Stimulated activated CD4-positive, alpha-beta T cell treated with anti-CD3 and anti-CD28 coated beads, TNF-alpha, amount 100 ng/mL, for 24 hours (primary cell): ENCODE measurements at places on chromosomes 2 and 18.

- no peak for DNase-seq
Observed at GRCh38 chr18:68666381-68666780, 48.5 kb downstream of the TMX3 start.

GRCh38 chr2:199982126-199982843 is 26.9 kb downstream of the MAIP1 start:
- DNase-seq, result no peak

- DNase-seq, result no peak
Observed at GRCh38 chr18:27856820-27857219, 320.1 kb downstream of the CDH2 start.

DNA sequence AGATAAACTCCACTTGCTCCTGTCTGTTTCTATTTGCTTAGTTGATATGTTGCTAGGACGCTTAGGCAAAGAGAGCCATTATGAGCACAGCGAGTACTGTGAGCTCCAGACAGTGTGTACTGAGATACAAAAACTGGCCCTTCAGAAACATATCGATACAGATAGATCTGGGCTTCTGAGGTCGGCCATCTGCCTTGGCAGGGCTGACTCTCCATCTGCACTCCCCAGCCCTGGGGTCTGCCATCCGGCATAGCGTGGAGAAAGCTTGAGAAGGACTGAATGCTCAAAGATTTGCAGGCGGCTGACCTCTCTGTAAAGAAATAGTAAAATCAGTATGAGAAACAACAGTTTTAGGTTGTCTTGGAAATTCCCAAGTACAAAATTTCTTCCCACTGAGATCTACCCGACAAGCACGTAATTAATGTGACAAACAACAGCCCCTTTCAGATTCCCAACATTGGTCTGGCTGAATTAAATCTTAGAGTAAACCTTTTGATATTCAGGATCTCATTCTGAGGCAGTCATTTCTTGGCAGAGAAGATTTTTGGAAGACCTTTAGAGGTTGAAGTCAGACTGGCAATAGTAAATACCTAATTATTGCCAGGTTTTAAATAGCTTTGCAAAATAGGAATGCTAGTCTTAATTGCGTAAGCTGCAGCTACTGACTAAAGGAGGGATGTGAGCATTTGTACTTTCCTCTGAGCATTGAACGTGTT is 127.4 kb downstream of the CHST9 start:
- DNase-seq, result no peak

- no peak for DNase-seq
Observed at GRCh38 chr2:10489842-10490555, 41.9 kb upstream of the ODC1 start.

DNA sequence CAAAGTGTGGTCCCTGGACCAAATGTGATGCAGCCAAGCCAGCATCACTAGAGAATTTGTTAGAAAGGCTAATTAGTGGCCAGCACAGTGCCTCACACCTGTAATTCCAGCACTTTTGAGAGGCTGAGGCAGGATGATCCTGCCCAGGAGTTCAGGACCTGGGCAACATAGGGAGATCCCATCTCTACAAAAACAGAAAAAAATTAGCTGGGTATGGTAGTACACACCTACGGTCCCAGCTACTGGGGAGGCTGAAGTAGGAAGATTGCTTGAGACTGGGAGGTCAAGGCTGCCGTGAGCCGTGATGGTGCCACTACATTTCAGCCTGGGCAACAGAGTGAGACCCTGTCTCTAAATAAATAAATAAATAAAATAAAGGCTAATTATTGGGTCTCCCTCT is 69.9 kb upstream of the FZD5 start:
- DNase-seq, result no peak

DNA sequence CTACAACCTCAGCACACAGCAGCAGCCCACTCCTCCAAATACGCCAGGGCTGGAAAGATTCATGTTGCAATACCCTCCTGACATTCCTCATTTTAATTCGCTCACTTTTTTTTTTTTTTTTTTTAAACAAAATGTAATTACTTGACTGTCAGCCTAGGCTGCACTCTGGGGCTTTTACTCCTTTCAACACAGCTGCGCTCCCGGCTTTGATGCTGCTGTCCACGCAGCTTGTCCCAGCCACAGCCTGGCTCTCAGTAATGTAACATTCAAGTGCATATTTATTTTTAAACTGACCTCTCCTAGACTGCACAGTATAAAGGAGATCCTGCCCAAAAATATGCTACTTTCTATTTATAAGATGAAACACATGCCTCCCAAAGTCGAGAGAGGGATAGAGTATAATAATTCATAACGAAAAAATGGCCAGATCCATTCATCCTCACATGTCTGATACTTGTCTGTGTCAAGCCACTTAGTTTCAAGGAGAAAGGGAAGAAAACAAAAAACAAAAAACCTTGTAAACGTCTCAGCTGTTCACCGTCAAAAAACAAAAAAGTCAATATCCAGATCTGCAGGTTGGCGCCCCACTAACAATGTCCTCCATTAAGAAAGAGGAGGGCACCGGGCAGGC is 949 bp downstream of the CDC42EP3 start:
- no peak for DNase-seq

- no peak for DNase-seq
Observed at GRCh38 chr2:218047536-218048225, 21.4 kb upstream of the RUFY4 start.

DNA sequence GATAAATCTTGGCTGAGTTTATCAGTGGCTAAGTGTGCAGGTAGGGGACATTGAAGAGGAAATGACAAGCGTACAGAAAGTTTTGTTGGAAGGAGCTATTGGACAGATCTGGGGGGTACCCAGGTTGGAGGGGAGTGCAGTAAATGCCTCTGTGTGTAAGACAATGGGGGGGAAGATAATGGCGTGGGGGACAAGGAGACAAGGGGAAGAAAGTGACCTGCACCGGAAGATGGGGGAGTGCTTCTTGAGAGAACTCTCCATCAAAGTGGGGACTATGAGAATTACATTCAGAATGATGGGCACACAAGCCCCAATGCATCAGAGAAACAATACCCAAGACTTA is 190.0 kb downstream of the ALPK2 start:
- no peak for DNase-seq

DNA sequence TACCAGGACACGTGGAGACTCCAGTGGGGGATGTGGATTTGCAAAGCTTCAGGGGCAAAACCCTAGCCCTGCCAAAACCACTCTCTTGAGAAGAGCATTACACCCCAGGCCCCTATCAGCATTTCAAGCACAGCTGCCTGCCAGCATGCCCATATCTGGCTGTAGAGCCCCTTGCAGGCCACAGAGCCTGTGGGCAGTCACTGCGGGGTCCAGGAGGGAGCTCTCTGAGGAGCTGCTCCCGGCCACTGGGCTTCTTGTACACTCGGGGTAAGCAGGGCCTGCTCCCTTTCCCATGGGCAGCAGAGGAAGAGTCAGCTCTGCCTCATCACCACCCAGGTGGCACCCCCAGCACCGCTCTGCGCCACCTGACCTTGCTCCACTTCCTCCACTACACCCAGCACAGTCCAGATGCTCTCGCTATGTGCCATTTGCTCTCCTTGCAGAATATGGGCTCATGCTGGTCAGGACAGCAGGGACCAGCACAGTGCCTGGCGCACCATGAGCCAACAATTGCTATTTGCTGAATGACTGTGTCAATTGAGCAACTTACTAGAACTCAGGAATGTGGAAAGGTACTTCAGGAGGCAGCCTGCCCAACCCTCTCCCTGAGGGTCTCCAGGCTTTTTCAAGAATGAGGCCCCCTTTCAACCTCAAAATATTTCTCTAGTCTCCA is 7.4 kb downstream of the CHST10 start:
- no peak for DNase-seq

DNA sequence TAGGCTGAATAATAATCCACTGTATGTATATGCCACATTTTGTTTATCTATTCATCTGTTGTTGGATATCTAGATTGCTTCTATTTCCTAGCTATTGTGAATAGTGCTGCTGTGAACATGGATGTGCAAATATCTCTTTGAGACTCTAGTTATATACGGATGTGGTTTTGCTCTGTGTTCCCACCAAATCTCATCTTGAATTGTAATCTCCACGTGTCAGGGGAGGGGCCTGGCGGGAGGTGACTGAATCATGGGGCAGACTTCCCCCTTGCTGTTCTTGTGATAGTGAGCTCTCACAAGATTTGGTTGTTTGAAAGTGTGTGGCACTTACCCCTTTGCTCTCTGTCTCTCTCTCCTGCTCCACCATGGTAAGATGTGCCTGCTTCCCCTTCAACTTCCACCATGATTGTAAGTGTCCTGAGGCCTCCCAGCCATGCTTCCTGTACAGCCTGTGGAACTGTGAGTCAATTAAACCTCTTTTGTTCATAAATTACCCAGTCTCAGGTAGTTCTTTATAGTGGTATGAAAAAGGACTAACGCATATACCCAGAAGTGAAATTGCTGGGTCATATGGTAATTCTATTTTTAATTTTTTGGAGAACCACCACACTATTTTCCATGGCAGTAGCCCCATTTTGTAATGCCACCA is 86.1 kb upstream of the UPP2 start:
- no peak for DNase-seq

DNA sequence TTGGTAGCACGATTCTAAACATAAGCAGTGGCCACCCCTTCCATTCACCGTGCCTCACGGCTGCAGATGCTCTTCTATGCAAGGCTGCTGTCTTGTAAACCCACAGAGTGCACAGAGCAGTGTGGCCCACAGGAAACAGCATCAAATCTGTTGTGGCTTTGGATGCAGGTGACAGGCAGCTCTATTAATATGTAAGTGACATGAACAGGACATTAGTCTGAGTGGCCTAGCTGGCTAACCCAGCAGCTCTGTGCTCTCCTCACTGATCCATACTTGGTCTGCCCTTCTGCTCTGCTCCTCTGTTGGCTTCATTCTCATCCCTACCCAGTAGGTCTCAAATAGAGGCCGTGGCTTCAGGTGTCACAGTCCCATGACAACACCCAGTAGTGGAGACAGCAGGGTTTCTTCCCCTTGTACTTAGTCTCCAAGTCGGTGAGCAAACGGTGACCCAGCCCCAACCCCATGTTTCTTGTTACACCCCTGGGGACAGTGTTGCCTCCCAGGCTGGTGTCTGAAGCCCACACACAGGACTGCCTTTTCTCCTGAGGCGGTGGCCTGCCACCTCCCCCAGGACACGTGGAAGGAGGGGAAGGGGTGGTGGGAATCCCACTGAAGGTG is 5.8 kb downstream of the SH3RF3 start:
- DNase-seq, result no peak

DNA sequence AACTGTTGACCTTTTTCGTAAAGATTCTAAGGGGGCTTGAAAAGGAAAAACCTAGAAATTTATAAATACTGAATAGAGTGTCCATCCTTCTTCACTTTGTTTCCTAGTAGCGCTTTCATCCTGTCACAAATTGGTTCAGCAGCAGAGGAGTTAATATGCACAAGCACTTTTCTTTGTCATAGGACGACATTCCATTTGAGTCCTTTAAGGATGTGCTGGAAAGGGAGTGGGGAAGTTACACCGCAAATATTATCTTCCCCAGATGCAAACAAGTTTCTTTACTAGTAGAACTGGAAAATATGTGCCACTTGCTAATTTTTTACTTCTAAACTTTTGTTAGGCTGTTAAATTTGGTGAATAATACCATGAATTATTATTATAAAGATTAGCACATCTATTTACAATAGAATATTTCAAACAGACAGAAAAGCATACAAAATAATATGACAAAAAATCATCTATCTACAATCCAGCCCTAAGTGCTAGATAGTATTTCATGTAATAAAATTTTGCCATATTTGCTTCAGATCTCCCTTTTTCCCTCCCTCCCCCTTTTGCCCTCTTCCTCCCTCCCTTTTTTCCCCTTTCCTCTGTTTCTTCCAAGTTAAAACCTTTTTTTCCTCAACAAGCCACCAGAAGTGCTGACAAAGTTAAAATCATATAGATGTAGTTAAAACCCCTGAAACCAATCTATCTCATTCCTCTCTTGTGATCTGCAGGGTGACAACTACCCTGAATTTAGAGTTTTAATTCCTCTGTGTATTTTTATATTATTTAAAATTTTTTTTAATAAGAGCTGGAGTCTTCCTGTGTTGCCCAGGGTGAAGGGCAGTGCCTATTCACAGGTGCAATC is 50.5 kb upstream of the MAP4K3 start:
- no peak for DNase-seq

DNA sequence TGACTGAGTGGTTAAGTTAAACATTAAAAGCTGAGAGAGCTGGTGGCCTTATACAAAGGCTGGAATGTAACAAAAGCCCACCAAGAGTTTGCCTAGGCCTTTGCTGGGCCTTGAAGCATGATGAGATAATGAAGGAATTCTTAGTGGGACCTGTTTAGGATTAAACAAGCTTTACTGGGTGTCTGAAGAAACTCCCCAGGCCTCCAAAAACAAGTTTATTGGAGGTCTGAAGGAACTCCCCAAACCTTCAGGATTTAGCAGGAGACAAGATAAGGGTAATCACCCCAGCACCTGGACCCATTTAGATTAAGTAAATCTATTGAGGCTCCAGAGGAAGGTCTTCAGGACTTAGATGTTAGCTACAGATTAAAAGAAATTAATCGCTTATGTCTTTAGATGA is 18.7 kb downstream of the PCARE start:
- no peak for DNase-seq

DNA sequence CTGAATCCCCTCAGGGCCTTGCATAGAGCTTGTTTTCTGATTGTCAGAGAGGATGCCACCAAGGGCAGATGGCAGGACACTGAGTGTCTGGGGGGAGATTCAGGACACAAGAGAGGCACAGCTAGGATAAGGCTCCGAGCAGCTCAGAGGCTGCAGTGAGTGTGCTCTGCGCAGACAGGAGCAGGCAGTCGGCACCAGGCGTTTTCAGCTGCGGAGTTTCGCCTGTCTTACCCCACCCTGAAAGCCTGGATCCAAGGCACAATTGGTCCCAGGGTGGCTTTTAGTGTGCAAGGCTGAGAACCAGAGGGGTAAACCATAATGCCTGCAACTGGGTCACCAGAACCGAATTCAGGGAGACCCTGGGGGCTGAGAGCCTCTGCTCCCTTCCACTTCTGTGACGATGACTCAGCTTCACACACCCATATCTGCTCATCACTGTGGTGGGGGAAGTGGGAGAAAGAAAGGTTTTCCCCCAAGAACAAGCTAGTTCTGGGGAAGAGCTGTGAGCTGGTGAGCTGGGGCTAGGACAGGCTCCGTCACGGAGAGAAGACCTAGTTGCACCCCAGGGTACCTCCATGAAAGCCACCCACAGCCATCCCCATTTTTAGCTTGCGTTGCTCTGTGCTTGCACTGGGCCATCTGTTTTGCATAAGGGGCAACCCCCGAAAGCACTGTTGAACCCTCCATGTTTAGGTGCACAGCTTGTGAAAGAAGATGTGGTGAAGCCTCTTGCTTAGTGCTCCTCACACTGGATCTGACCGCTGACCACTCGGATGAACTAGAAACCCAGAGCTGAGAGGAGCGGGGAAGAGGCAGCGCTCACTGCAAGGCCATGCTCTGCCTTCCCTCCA is 173.7 kb downstream of the CELF4 start:
- DNase-seq, result no peak

- DNase-seq, result no peak
Observed at GRCh38 chr2:159225025-159226016, 61.2 kb downstream of the WDSUB1 start.
